ENCODE measurements at places on chromosomes 5 and 9. TPM values are rescaled to one million over a fixed set of nuclear protein-coding genes. Genes with fewer than 3 reads are reported as not detected.

GRXCR2 gene
- polyA plus RNA-seq = not detected

PAPPA gene
- polyA plus RNA-seq = 2.9 TPM

NPR2 gene
- 54.4 TPM for polyA plus RNA-seq

IRX1 gene
- polyA plus RNA-seq = not detected

SPINK5 gene
- polyA plus RNA-seq = 0.17 TPM

RUFY1 gene
- polyA plus RNA-seq = 53.6 TPM

TMEM252 gene
- not detected for polyA plus RNA-seq

IGFBPL1 gene
- polyA plus RNA-seq = 0.28 TPM

GRCh38 chr5:153030755-153031725 is 459.4 kb upstream of the GRIA1 start:
- H3K27ac ChIP-seq = no peak overlapping the region
- DNase-seq = no peak
- H3K4me3 ChIP-seq = no peak overlapping the region
- H3K4me1 ChIP-seq = no peaks in the 10 kb centered on the region
- no peaks in the 10 kb centered on the region for H3K36me3 ChIP-seq

DNA sequence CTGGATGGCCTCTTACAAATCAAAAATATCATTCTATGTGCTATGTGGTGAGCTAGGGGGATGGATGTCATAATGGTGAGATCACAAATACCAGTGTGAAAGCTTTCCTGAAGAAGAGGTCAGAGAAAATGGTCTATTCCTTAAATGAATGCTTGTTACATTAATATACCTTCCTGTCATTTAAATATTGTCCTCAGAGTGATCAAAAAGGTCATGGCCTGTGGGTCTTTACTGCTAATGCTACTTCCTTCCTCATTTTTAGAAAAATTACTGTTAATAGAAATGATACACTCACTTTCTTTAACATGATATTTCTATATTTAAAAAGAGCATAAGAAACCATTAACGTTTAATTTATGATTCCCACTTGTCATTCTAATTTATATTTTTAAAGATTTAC is 9.7 kb downstream of the OMD start:
- no peaks in the 10 kb centered on the region for H3K27me3 ChIP-seq
- H3K4me1 ChIP-seq = peaks cover 7% of the 10 kb centered on the region
- no peak overlapping the region for H3K4me3 ChIP-seq
- no peak for DNase-seq
- H3K27ac ChIP-seq = no peak overlapping the region

GRCh38 chr5:53249529-53250200 is 140.1 kb upstream of the MOCS2 start:
- DNase-seq = no peak
- no peak overlapping the region for H3K4me3 ChIP-seq
- H3K36me3 ChIP-seq = no peaks in the 10 kb centered on the region
- H3K4me1 ChIP-seq = no peaks in the 10 kb centered on the region
- no peaks in the 10 kb centered on the region for H3K27me3 ChIP-seq
- no peak overlapping the region for H3K27ac ChIP-seq

GRCh38 chr9:13557746-13558145 is 278.3 kb upstream of the MPDZ start:
- no peak overlapping the region for H3K27ac ChIP-seq
- H3K4me1 ChIP-seq = no peaks in the 10 kb centered on the region
- H3K36me3 ChIP-seq = no peaks in the 10 kb centered on the region
- no peaks in the 10 kb centered on the region for H3K27me3 ChIP-seq
- H3K4me3 ChIP-seq = no peak overlapping the region

DNA sequence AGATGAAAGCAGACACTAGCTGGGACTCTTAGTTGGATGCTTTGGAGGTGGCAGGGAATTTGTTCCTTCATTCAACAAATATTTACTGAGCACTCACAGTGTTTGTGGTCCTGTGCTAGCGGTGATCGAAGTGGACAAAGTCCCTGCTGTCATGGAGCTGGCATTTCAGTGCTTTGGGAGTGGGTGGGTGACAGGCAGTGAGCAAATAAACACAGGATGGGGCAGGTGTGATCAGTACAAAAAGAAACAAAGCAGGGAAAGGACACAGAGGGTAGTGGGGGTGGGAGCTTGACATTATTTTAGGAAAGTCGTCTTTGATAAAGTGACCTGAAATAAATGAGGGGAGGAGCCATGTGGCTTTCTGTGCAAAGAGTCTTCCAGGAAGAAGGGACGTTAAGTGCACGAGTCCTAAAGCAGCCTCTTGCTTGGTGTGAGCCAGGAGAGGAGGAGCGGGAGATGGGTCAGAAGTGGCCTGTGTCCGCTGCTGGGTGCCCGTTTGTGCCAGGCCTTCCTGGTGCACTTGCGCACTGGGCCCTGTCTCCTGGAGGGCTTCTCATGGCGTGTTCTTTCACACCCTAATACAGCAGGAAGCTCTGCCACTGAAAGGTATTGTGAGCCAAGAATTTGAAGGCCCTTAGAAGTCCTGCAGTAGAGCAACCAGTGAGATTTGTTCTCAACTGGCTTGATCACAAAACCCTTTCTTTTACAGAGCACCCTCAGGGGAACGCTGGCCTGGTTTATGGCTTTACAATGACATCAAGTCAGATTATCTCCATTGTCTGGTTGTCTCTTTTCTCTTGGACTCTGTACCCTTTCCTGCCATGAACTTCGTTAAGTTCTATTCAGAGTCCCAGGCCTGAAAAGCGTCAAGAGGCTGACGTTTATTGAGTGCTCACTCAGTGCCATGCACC is 14.8 kb downstream of the NDST1 start:
- no peaks in the 10 kb centered on the region for H3K27me3 ChIP-seq
- peaks cover 16% of the 10 kb centered on the region for H3K4me1 ChIP-seq
- no peaks in the 10 kb centered on the region for H3K36me3 ChIP-seq
- H3K27ac ChIP-seq = no peak overlapping the region
- H3K4me3 ChIP-seq = no peak overlapping the region
- no peak for DNase-seq

DNA sequence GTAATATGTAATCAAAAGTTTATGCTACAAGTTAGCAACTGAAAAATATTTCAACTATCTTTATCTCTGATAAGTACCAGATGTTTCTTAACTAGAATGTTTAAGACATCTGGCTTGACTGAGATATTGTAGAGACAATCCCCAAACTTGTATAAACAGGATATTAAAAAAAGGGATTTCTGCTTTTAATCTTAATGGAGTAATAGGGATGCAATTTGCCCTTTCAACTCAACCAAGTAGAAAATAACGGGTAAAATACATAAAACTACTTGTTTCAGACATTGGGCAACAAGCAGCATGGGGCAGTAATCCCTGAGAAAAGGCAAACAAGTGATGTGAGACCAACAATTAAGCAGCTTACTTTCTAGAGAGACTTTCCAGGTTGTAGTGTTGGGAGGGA is 9.4 kb upstream of the ADAMTS12 start:
- H3K36me3 ChIP-seq = no peaks in the 10 kb centered on the region
- no peaks in the 10 kb centered on the region for H3K4me1 ChIP-seq
- no peak overlapping the region for H3K27ac ChIP-seq
- DNase-seq = no peak
- H3K27me3 ChIP-seq = no peaks in the 10 kb centered on the region

DNA sequence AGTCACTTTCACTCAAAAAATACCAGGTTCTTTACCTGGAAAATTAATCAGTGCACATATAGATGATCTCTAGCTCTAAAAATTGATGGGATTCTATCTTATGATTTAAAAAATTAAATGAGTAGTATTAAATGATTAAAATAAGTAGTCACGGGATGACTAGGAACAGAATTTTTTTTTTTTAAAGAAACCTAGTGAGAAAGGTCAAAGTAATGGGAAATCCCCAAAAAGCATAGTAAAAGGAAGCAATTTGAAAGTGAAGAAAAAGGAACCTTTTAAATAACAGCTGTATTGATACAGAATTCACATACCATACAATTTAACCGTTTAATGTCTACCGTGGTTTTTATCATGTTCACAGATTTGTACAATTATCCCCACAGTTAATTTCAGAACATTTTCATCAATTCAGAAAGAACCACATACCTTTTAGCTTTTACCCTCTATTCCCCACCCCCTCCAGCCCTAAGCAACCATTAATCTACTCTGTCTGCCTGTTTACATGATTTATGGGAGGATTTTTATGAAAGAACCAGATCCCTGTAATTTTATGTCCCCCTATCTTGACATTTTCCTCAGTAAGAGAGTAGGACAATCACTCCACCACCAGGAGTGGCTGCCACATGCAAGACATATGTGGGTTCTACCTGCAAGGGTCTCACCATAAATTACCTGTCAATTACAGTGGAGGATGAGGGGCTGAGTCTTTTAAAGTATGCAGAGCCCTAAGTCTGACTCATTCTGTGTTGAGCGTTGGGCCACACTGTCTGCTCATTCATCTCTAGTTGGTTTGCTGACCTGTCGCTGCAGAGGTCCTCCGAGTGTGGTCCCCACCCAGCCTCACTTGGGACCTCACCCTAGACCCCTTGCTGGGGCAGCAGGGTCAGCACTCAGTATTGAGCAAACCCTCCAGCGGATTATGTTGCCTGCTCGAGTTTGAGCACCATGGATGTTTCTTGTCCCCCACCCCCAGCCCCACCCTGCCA is 16.0 kb downstream of the ANKRD33B start:
- H3K27me3 ChIP-seq = no peaks in the 10 kb centered on the region
- no peaks in the 10 kb centered on the region for H3K4me1 ChIP-seq
- DNase-seq = no peak
- H3K4me3 ChIP-seq = no peak overlapping the region
- H3K27ac ChIP-seq = no peak overlapping the region
- no peaks in the 10 kb centered on the region for H3K36me3 ChIP-seq

DNA sequence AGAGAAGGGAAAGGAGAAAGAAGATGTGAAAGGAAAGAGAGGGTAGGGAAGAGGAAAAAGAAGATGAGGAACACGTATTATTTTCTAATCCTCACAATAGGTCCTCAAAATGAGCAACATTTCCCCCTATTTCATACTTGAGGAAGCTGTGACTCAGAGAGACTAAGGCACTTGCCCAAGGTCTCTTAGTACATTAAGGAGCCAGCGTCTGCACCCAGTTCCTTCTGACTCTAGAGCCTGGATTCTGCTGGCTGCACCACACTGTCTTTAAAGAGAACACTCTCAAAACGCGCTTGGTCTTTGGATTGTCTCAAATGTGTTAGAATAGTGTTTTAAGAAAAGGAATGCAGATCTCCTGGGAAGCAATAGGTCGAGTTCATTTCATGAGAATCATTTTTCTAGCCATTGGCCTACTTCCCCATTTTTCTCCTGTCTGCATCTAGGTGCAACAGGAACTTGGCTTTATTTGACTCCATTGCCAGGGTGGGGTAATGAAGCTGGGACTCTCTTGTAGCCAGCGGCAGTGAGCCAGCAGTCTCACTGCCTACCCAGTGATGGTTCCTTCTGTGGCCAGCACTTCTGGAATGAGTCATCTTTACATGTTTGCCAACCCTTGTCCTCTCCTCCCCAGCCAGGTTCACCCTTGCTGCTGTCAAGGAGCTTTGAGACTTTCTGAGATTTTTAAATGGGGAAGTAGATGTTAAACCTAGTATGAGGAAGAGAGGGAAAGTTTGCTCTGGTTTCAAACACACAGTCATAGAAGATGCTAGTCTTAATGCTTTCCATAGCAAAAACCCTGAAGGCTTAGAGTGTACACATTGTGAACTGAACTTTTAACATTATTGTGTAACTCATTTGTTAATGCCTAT is 82.7 kb downstream of the DOCK8 start:
- DNase-seq = no peak
- H3K27me3 ChIP-seq = no peaks in the 10 kb centered on the region
- H3K4me1 ChIP-seq = no peaks in the 10 kb centered on the region

All from ovary (tissue), 10 donors.